ENCODE measurements at places on chromosomes 1 and 21.

DNA sequence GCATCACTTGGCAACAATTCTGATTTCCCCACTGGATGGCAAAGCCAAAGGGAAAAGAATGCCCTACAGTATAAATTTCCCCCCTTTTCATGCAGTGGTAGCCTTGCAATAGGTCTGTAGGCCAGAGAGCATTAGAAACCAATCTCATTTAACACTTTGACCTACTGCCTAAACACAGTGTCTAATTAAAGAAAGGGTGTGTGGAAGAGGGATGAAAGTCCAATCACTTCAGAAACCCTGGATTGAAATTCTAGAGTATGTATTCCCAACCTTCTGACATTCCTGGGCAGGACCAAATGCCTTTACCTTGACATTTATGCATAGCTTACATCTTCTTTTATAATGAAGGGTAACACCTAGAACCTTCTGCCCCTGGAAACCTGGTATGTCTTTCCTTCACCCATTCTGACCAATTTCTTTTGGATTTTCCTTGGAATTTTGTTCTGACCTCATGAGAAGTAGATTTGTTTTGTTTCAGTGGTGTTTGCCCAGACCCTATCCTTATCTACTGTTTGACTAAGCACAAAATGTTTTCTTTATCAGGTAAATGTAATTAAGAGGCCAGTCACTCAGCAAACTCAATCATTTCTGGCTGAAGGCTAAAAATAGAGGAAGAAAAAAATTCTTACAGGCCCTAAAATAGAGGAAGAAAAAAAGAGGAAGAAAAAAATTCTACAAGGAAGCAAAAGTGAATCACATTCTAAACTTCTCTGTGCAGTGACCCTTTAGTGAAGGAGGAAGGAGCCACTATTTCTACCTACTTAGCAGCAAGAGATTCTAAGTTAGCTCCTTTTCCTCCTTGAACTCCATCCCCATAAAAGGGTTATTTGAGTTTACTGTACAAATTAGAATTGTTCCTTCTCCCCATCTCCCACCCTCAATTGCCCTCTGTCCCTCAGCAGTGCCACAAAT lies 129.5 kb upstream of the DSCAM start:
- no peak for DNase-seq

DNA sequence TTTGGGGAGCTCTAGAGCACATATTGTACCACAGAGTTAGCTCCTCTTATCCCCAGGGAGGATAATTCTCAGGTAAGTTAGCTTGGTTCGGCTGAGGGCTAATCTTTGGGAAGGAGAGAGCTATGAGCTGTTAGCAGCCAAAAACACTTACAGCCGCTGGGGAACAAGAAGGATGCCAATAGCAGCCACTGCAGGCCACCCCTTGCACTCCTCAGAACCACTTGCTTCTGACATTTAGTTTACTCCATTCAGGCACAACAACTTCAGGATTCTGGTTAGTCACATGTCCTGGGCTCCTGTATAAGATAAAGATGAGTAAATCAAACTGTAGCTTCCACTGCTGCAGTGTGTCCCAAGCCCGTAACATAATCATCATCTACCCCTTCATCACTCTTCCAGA lies 212.6 kb upstream of the ADGRL2 start:
- no peak for DNase-seq

DNA sequence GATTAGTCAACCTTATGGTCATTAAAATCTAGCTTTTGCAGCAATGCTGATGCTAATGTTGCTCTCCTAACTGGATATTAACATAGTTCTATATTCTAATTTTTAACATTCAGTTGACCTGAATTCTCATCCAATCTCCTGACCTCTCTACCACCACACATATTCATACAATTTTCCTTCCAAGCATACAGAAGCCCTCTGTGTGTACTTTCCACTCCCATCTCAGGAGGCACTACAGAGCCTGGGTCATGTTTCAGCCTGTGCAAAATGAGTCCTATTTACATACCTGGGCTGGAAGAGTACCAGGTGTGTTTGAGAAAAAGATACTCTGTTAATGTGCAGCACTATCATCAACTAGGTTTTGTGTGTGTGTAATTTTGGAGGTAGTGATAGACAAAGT lies 486.3 kb downstream of the NEGR1 start:
- no peak for DNase-seq

DNA sequence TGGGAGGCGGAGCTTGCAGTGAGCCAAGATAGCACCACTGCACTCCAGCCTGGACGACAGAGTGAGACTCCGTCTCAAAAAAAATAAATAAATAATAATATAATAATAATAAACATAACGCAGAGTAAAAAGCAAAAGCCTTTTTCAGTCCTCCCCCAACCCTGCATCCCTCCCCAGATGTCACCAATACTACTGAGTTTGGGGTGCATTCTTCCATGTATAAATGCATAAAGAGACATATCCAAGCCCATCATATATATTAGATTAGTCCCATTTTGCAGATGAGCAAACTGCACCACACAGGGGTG lies 930 bp upstream of the ADAMTSL4 start:
- DNase-seq: no peak

- no peak for DNase-seq
Observed at GRCh38 chr1:154213274-154213673, 7.1 kb upstream of the CFAP141 start.

GRCh38 chr1:81007024-81007423 lies 793.7 kb upstream of the ADGRL2 start:
- no peak for DNase-seq

DNA sequence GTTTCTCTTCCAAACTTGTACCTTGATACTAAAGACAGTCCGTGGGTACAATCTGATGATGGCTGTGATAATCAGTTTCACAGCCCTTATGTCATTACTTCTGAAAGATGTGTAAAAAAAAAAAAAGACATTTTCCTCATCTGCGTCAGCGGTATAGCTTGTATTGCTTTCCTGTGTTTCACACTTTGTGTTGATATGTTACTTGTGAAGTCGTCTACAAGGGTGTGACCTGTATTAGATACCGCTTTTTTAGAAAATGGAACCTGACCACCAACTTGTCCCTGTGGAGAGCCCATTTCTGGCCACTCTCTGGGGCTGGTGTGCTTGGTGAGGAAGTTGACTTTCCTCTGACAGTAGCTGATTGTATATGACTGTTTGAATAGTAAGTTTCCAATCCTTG lies 50.5 kb downstream of the PEX14 start:
- DNase-seq: no peak

DNA sequence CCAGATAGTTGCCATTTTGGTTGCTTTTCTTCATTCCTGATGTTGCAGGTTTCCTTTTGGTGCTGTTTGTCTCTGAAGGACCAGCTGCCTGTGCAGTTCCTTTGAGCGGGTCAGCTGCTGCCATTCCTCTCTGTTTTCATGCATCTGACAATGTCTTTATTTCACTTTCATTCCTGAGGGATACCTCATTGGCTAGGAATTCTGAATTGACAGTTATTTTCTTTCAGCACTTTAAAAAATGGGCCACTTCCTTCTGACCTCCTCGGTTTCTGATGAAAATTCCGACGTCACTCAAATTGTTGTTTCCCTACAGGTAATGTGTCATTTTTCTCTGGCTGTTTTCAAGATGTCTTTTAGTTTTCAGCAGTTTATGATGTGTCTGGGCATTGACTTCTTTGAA lies 24.8 kb downstream of the CCSAP start:
- DNase-seq: no peak

DNA sequence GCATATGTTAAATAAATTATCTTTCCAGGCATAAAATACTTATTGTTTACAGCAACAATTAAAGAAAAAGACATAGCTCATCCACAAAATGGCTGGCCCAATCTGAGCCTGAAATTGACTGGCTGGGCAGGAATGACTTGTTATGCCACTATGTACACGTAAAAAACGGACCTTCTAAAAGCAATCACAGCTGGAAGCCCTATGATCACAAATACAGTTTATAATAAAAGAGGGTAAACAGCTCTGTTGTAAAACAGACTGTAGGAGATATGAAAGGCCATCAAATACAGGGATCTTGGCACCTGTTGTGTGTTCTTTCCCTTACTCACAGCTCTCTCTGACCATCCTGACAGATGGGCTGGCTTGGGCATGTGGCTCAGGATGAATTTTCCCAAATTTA lies 70.5 kb upstream of the DMRTA2 start:
- DNase-seq: no peak

GRCh38 chr1:182286761-182287160 lies 104.8 kb downstream of the GLUL start:
- no peak for DNase-seq

GRCh38 chr1:230215031-230215430 lies 148.0 kb downstream of the GALNT2 start:
- DNase-seq: peak; percentile 80

DNA sequence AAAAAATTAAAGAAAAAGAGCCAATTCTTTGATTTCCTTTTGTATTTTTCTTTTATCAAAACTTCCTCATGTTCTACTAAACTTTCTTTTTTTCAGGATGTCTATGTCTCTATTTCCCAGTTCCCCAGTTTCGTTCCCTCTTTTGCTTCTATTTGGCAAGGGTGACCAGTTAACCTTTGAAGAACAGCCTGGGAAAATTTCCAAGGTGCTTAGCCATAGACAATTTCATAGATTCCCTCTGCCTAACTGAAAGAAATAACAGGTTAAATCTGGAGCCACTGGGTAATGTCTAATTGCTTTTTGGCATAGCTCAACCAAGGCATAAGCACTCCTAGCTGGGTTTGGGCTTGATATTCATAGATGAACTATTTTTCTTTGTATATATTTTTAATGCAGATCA lies 272.3 kb downstream of the ADGRL2 start:
- no peak for DNase-seq

GRCh38 chr1:226637147-226637935 lies 88.8 kb downstream of the STUM start:
- DNase-seq: no peak

- DNase-seq: peak; percentile 8
Observed at GRCh38 chr1:117284399-117285215, 73.9 kb upstream of the VTCN1 start.

GRCh38 chr1:162956922-162957321 lies 95.9 kb upstream of the CCDC190 start:
- no peak for DNase-seq

GRCh38 chr1:160734301-160734700 lies 4.7 kb upstream of the SLAMF7 start:
- no peak for DNase-seq

DNA sequence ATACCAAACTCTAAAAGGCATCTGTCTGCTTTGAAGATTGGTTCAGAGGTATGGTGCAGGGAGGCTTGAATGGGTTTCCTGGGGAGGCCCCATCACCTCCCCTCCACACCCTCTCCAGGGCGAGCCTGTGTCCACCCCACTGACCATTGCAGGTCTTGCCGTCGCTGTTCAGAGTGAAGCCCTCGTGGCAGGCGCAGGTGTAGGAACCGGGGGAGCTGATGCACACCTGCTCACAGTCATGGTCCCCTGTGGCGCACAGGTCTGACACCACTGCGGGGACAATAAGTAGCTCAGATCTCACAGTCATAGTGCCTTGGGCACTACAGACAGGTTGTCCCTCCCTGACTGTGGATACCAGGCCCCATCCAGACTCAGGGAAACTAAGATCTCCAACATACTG lies 6.7 kb downstream of the MATN1 start:
- DNase-seq: no peak

DNA sequence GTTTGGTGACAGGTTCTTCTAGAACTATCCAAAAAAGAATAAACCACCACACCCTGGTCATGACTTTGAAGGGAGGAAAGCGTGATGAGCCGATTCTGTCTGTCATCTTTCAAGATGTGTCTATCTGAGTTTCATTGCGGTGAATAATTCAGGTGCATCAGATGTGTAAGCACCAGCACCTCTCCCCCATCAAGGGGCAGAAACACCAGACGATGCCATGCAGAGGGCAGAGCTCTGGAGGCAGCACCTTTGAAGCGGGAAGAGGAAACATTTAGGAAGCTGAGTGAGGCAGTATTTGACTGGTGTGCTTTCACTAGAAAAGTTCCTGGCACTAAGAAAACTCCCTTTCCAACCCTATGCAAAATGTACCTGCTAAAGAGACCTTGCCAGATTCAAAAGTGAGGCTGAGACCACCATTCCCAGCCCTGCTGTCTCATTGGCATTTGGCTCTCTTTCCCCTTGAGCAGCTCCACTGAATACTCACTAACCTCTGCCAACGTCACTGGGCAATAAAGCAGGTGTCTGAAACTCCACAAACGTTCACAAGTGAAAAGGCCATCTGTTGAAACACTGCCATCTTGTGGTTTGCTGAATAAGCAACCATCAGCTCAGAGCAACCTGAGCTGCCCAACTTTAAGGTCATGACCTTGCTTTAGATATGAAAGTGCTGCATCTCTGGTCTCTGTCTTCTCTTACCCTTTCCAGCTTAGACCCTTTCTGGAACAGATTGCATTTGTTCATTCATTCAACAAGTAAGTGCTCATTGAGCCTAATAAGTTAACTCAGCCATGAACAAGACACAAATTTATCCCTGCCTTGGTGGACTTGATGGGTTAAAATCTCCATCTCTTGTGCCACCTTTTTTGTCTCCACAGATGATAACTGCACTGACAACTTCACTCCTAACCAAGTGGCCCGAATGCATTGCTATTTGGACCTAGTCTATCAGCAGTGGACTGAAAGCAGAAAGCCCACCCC lies 228.6 kb downstream of the PAPPA2 start:
- peak; percentile 43 for DNase-seq

- DNase-seq: no peak
Observed at GRCh38 chr1:245276445-245276844, 121.7 kb downstream of the KIF26B start.

DNA sequence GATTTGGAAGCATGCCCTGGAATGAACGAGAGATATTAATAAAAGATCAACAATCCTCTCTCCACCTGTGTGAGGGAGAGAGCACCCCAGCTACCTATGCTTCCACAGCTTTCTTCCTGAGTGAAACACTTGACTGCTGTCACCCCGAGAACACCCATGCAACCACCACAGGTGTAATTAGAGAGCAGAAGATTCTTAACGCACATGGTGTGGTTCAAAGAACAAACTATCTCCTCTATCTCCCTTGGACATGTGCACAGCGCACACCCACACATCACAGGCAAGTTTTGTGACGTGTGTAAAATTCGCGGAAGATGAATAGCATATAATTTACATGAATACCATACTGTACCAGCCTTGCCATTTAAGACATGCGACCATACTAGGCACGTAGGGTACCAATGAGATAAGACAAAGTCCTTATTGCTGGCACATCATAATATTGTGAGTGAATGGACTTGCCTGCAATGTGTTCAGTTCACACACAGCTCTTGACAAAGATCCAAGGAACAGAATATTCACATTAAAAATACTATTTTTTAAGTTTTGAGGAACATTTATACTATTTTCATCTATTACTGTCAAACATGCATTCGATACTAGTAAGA lies 11.6 kb downstream of the ERRFI1 start:
- DNase-seq: no peak

GRCh38 chr1:213864091-213864490 lies 123.7 kb upstream of the PROX1 start:
- no peak for DNase-seq

GRCh38 chr1:7491109-7491817 lies 279.8 kb upstream of the VAMP3 start:
- no peak for DNase-seq

DNA sequence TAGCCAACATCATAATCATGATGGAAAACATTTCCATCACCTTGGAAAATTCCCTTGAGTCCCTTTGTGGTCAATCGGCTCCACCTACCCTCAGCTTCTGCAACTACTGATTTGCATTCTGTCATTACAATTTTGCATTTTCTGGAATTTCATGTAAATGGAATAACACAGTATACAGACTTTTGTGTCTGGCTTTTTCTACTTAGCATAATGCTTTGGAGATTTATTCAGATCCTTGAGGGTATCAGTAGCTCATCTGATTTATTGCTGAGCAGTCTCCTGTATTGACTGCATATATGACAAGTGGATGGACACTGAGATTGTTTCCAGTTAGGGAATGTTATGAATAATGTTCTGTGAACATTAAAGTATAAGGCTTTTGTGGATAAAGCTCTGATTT lies 358.3 kb downstream of the USP25 start:
- no peak for DNase-seq

- peak; percentile 22 for DNase-seq
Observed at GRCh38 chr1:198156111-198156744, 570 bp upstream of the NEK7 start.

Measured in NCI-H2107 (cell line).